ENCODE measurements at places on chromosomes 12 and 14.

GRCh38 chr12:109473006-109473405 is 4.1 kb downstream of the KCTD10 start:
- no peak for DNase-seq

GRCh38 chr12:126784328-126784921 is 1482.5 kb upstream of the TMEM132C start:
- no peak for DNase-seq

GRCh38 chr12:98595243-98595988 is 1.9 kb downstream of the SLC25A3 start:
- no peak for DNase-seq

- DNase-seq: no peak
Measured at GRCh38 chr12:130420071-130420470, 82.4 kb downstream of the PIWIL1 start.

- no peak for DNase-seq
Measured at GRCh38 chr14:82009076-82009475, 475.4 kb upstream of the SEL1L start.

DNA sequence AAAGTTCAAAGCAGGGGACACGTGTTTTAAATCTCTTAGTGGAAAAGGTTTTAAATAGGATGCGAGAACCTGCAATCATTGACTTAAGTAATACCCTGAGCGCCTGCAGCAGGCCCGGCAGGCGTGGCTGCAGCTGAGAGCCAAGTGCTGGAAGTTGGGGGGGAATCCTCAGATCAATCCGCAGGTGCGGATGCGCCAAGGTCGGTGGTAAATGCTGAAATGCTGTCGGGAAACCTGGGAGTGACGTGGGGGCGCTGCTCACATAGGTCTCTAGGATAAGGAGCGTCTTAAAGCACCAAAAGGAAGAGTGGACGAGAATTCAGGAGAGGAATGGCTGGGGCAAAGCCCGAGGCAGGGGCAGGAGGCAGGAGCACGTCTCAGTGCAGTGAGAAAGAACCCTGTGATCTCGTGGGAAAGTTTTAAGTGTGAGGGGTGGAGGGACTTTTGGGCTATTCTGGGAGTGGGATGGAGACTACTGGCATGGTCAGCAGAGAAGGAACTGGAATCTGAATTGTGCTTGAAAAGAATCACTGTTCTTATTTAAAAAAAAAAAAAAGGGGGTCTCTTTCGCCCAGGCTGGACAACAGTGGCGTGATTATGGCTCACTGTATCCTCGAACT is 883 bp upstream of the CDCA4 start:
- no peak for DNase-seq

GRCh38 chr14:35632271-35632670 is 98.3 kb downstream of the INSM2 start:
- no peak for DNase-seq

- DNase-seq: no peak
Measured at GRCh38 chr14:89779707-89780106, 174.8 kb downstream of the EFCAB11 start.

DNA sequence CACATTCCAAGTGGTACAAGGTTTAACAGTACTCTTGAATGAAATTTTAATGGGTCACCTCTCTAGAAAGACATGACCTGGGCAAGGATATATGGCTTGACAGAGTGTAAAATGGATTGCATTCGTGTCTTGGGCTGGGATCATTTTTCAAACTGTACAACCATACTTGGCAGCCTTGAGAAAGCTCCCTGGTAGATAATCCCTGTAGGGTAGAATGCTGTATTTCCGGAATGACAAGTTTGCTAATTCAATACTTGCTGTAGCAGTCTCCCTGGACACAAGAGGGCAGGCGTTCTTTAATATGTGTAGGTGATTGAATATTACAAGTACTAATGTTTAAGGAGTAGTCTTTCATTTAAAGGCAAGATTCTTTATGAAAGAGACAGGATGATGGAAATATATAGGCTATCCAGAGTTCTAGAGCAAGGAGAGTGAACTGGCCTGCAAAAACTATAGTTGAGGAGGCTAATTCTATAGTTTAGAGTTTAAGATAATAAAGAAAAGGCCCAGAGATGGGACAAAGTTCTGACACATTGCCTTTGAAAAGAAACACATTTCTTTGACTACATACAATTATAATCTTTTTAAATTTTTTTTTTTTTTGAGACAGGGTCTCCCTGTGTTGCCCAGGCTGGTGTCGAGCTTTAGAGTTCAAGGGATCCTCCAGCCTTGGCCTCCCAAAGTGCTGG is 53.4 kb downstream of the PLBD1 start:
- DNase-seq: no peak

GRCh38 chr12:109605599-109606228 is 32.1 kb downstream of the MVK start:
- no peak for DNase-seq

GRCh38 chr12:98924-99352 is 32.4 kb downstream of the IQSEC3 start:
- DNase-seq: no peak

DNA sequence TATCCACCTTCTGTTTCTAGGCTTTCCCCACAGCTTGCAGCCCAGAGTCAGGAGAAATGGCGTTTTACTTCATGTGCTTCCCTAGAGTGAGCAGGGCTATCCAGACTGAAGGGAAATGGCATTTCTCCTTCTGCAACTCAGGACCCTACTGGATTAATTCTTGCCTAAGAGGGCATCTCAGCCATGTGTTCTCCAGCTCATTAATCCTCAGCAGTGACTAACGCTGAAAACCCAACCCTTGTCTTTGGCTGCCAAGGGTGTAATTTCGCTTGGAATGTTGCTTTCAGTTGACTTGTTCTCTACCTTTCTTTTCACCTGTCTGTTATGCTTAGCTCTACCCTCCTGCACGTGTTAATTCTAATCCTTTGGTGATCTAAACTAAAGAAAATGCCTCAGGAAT is 21.0 kb upstream of the EMP1 start:
- no peak for DNase-seq

DNA sequence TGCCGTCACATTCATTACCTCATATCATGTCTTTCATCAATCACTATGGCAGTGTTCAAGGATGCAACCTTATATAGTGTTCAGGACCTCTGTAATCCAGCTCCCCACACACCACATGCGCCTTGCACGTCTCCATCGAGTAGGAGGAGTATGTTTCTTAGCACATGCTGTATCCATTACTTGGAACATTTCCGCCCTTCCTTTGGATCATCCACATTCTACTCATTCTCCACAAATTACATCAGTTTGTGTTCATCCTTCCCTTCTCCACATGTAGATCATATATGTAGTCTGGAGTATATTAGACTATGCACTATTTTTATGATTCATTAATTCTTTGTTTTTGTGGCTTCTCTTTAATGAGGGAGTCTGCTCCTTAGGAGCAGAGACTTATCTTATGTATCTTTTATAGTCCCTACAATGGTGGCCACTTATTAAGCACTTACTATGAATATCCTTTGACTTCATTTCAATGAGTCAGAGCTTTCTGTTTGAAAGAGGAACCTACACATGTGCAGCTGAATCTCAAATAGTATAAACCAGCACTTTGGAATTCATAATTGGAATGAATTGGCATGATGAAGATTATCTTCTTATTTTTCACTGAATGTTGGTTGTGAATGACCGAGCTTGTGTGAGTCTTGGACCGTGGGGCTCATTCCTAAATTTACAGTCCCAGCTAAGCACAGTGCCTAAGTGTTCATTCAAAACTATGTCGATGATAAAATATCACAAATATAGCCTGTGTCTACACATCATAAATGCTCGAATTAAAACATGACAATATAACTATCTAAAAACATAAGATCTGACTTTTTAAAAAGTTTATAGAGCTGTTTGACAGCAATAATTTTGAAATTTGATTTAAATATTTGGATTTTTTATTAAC is 30.2 kb upstream of the NPAS3 start:
- DNase-seq: peak; percentile 3

All from BJ (cell line).